ENCODE measurements at places on chromosomes 12 and 14.

- no peak for DNase-seq
These were observed 89.7 kb upstream of the MYL2 start for GRCh38 chr12:111010061-111010460.

DNA sequence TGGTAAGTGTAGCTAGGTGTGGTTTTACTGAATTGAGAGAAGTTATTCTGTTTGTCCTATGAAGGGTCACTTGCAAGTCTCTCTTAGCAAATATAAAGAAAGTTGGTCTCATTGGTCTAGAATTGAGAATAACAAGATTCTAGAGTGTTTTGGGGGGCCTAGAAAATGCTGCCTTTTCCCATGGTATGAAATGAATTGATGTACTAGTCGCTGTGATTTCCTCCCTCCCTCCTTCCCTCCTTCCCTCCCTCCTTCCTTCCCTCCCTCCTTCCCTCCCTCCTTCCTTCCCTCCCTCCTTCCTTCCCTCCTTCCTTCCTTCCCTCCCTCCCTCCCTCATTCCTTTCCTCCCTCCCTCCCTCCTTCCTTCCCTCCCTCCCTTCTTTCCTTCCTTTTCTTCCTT lies 166.7 kb upstream of the RGS6 start:
- DNase-seq = no peak

GRCh38 chr12:108822497-108823205 lies 34.7 kb downstream of the SSH1 start:
- no peak for DNase-seq

- no peak for DNase-seq
These were observed 187.0 kb downstream of the ETV6 start for GRCh38 chr12:11836282-11837151.

DNA sequence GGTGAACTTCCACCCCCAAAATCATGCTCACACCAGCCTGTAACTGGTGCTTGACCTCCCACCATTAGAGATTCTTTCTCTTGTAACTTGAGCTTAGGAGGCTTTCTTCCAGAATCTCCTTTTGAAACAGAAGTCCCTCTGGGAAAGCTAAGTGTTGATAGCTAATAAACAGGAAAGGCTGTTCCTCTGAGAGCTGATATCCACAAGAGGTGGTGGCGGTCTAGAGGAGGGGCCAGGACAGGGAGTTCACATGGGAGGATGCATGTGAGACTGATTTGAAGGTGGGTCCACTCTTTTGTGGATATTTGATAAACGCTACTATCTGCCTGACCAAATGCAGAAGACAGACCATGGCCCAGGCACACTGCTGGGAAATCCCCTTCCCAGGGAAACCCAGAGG lies 10.2 kb upstream of the PRMT8 start:
- no peak for DNase-seq

DNA sequence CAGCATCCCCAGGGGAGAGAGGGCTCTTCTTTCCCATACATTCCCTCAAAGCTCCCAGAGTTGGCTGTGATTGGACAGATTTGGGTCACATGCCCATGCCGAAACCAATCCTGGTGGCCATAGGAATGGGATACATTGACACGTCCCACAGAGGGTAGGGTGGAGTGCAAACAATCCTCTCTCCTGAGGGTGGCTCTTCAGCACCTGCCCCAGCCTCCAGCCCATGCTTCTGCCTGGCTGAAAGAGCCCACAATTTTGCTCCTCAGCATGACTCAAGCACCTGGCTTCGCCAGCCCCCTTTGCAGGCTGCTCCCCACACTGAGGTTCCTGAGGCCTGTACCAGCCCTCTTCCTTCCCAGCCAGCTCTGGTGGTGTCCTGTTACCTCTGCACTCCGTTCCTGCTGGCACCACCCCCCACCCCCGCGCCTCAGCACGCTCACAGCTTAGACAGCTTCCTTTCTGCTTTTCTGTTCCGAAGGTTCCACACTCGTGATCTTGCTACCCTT lies 71.7 kb downstream of the CCDC92 start:
- DNase-seq = no peak

GRCh38 chr14:71739273-71739990 lies 192.8 kb upstream of the RGS6 start:
- DNase-seq = no peak

GRCh38 chr14:35247777-35248475 lies 44.3 kb upstream of the PSMA6 start:
- DNase-seq = no peak

DNA sequence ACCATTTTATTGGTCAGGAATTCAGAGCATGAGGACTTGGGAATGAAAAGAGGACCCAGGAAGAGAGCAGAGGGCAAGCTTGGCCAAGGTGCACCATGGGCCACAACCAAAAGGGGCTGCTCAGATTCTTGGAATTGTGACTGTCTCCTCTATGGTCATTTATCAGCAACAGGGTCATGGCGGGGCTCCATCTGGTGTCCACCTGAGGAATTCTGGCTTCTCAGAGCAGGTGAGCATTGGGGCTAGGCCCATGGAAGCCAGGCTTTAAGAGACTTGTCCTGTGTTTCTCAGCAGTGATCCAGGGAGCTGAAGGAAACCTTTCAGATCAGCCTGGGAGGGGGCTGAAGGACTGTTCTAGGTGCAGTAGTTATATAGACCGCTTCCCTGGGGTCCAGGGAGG lies 2.6 kb upstream of the RIN3 start:
- no peak for DNase-seq

All from AG09309 (cell line).